ENCODE measurements at places on chromosomes 1 and 21.

DNA sequence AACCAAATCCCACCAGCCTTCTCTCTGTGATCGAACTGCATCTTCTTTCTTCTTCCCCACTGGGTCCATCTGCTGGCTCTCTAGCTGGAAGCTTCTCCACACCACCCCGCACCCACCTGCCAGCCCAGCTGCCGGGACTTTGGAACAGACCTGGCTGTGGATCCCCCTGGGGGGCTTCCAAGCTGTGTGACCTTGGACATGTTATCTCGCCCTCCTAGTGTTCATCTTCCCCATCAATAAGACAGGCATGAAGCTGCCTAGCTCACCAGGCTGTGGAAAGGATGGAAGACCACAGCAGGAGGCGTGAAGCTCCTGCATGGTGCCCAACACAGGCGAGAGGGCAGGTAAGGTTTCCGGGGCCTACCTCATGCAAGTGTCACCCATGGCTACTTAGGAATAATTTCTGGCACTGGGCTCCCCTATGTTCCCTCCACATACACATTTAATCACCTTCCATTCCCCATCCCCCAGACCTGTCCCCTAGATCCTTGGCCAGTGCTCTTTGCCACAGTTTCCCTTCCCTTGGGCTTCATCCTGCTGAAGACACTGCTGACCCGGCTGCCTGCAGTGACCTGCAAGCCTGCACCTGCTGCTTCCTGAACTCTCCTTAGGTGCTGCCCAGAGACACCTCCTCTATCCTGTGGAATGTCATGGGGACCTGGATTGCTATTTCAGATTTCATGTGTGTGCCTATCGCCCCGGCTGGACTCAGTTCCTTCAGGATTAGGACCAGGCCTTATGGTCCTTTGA is 13.2 kb upstream of the C2CD2 start:
- DNase-seq: no peak

DNA sequence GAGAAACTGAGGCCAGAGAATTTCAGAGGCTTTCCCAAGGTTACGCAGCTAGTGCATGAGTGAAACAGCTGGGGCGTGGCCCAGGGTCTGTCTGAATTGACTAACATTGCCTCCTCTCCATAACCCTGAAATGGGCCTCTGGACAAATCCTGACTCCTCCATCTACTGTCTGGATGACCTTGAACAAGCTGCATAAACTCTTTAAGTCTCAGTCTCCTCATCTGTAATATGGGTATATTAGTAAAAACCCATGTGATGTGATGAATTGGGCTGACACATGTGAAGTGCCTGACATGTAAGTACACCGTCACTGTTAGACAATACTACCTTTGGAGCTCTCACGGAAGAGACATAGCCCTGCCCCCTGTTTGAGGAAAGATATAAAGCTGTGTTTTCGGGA is 12.3 kb upstream of the FGR start:
- no peak for DNase-seq

DNA sequence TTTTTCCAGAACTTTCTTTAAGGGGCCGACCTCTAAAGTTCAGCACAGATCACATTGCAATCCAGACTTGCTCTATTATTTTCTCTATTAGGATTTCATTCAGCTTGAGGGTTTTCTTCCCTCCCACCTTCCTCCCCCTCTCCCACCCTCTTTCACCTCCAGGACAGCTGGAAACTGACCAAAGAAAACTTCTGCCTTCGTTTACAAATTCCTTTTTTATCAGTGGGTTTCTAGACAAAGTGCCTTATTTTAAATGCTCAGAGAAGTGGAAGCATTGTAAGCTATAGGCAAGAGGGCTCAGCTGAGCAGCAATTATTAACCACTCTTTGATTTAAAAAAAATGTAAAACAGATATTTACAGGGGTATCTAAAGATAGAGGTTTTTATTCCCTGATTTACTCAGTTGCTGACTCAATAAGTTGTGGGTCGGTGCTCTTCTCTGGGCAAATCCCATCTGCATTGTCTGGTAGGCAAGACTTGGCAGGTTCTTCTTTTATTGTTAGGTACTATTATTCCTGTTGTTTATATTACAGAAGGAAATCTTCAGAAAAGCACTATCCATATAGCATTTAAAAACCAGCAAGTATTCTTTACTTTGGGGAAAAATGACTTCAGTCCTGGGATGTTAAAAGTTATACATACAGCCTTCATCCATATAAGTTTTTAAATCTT is 277.0 kb upstream of the C1orf105 start:
- no peak for DNase-seq

DNA sequence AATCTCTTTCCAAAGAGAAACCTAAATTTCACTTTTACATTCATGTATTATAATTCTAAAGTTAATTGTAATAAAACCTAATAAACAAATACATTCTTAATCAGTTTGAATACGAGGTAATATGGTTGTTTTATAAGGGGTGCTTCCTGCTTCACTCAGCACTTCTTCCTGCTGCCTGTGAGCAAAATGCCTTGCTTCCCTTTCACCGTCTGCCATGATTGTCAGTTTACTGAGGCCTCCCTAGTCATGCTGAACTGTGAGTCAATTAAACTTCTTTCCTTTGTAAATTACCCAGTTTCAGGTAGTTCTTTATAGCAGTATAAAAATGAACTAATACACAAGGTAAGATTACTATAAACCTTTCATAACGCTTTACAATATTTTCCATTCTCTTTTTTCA is 491.1 kb upstream of the LRRC7 start:
- DNase-seq: no peak

DNA sequence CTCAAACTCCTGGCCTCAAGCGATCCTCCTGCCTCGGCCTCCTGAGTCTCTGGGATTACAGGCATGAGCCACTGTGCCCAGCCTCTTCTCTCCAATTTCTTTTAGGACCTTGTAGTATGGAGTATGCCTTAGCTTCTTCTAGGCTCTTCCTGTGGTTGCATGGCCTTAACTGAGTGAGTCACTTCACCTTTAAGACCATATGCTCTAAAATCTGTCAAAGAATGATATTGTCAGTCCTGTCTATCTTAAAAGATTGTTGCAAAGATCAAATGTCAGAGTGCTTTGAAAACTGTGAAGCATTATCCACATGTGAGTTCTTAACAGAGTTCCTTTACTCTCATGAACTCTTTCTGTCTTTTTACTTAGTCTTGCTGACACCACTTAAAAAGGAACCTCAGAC is 37.2 kb downstream of the ATP2B4 start:
- no peak for DNase-seq

- no peak for DNase-seq
Observed at GRCh38 chr1:115461526-115461925, 123.5 kb upstream of the NGF start.

GRCh38 chr1:55141295-55141893 is 73.8 kb downstream of the USP24 start:
- no peak for DNase-seq

- no peak for DNase-seq
Observed at GRCh38 chr21:41254090-41254700, 62.4 kb upstream of the FAM3B start.

- DNase-seq: no peak
Observed at GRCh38 chr1:159922511-159923202, 2.6 kb downstream of the TAGLN2 start.

- no peak for DNase-seq
Observed at GRCh38 chr21:37139902-37140301, 66.8 kb downstream of the TTC3 start.

GRCh38 chr1:233689017-233689747 is 75.3 kb downstream of the KCNK1 start:
- DNase-seq: no peak

GRCh38 chr1:153567621-153568366 is 2.1 kb upstream of the S100A2 start:
- no peak for DNase-seq

- DNase-seq: no peak
Observed at GRCh38 chr1:3932156-3932919, 32.3 kb upstream of the C1orf174 start.

DNA sequence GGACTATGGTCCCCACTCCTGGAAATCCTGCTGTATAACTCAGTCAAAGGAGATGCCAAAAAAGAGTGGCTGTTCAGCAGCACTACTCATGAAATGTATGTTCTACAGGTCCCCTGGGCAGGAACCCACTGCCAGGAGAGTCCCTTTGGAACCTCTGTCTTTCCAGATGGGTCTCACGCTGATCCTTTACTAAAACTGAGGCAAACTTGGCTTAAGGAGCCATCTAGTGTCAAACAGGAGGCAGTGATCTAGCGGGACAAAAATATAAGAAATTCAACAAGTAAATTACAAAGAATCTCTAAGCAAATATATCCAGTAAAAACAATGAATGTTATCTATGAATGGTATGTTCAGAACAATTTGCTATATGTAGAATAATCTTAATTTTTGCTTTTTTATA is 80.5 kb upstream of the PRMT6 start:
- no peak for DNase-seq

GRCh38 chr1:219387211-219387610 is 213.5 kb downstream of the LYPLAL1 start:
- DNase-seq: no peak

- DNase-seq: no peak
Observed at GRCh38 chr1:98417820-98418219, 243.7 kb upstream of the SNX7 start.

GRCh38 chr1:22373252-22373651 is 78.4 kb upstream of the ZBTB40 start:
- no peak for DNase-seq

- no peak for DNase-seq
Observed at GRCh38 chr1:178405137-178405536, 91.6 kb downstream of the CLEC20A start.

- no peak for DNase-seq
Observed at GRCh38 chr21:31267644-31268043, 76.4 kb downstream of the TIAM1 start.

- no peak for DNase-seq
Observed at GRCh38 chr1:21451981-21452411, 12.1 kb downstream of the NBPF3 start.

GRCh38 chr1:61426254-61426653 is 298.7 kb downstream of the TM2D1 start:
- no peak for DNase-seq

- DNase-seq: no peak
Observed at GRCh38 chr1:86640161-86640670, 64.2 kb upstream of the SH3GLB1 start.

DNA sequence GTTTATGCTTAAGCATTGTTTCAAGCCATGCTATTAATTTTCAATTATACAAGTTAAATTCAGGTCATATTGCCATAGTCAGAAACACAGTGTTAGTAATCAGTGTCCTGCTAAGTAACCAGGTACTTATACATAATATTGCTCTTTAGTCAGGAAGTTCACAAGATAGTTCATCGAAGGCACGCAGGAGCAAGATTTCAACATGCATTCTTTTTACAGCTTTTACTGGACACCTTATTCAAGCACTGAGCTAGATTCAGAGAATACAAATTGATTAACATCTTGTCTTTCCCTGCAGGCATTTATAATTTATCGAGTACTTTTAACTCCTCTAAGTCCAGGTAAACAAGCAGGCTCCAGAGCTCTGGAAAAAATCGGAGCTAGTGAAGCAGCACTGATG is 202.3 kb upstream of the BRINP3 start:
- DNase-seq: no peak

- DNase-seq: peak; percentile 55
Observed at GRCh38 chr1:44571712-44572571, 102.3 kb downstream of the TMEM53 start.

DNA sequence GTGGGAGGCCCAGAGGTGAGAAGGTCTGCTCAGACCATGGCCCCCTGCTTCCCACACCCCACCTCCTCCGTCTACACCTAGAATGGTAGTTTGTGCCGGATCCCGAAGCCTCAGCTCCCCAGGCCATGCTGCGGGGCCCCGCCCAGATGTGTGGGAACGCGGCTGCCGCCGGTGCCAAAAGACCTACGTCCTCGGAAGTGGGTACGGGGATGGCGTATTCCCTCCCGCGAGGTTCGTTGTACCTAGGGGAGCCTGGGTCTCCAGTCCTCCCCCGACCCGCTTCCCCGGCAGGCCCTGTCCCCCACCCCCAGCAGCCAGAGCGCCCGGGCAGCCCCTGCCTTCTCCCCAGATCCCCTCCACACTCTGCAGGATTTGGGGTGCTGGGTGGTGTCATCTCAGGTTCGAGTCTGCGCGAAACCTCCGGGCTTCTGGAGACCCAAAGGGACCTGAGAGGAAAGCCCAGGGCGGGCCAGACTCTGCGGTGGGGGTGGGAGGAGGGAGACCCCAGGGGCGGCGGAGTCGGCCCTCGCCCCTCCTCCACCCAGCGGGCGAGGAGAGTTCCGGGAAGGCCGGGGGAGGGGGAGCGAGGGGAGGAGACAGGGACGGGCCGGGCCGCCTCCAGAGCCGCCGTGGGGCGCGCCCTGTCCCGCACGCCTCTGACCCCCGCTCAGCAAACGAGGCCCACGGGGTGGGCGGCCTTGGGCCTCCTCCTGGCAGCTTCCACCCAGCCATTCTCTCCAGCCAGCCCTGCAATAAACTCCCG is 6.2 kb upstream of the PRDM16 start:
- DNase-seq: no peak

- no peak for DNase-seq
Observed at GRCh38 chr1:204498981-204499380, 4.4 kb upstream of the PIK3C2B start.

DNA sequence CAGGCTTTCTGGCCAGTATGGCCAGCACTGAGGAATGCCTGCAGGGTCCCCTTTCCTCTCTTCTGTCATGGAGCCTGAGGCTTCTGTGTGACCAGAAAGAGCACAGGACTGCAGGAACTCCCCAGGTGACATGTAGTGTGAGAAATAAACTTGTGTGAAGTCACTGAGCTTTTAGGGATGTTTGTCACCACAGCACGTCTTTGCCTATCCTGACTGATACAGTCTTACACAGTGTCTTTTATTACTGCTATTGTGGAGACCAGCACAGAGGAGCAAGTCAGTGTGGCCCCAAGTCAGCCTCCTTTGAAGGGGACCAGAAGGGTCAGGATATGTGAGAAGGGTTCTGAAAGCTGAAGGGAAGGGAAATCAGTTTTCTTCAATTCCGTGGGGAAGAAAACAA is 102.5 kb downstream of the LAMC2 start:
- no peak for DNase-seq

GRCh38 chr1:112388436-112388835 is 7.6 kb upstream of the CTTNBP2NL start:
- DNase-seq: no peak

DNA sequence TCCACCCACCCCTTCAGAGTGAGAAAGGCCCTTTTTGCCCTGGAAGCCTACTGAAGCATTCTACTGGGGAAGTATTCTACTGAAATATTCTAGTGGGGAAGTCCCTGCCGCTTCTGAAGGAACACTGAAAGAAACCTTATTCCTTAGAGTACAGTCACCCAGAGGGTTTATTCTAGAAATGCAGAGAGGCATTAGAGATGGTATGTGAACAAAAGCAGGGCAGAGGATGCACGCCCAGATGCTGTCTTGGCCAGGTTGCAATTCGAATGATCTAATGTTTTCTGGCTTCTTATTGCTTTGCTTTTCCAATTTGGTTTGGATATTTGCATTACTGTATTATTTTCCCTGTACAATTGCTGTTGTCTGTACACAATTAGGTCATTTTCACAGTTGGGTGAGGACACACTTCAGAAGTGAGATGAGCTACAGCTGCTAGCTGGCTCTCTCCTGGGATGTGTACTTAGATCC is 37.1 kb downstream of the CCN1 start:
- DNase-seq: no peak

Measured in HEK293T (cell line).